KG1 (cell line): ENCODE measurements at places on chromosomes 3 and 15.

- no peak for DNase-seq
These were observed 16.7 kb downstream of the MEIS2 start for GRCh38 chr15:37083610-37084009.

GRCh38 chr3:142574665-142575064 is 3.9 kb downstream of the ATR start:
- no peak for DNase-seq

- no peak for DNase-seq
These were observed 90.7 kb downstream of the TMEM266 start for GRCh38 chr15:76150513-76150912.

GRCh38 chr15:82018201-82018600 is 27.6 kb downstream of the MEX3B start:
- peak; percentile 77 for DNase-seq
